ENCODE measurements at places on chromosomes 4 and X.

DNA sequence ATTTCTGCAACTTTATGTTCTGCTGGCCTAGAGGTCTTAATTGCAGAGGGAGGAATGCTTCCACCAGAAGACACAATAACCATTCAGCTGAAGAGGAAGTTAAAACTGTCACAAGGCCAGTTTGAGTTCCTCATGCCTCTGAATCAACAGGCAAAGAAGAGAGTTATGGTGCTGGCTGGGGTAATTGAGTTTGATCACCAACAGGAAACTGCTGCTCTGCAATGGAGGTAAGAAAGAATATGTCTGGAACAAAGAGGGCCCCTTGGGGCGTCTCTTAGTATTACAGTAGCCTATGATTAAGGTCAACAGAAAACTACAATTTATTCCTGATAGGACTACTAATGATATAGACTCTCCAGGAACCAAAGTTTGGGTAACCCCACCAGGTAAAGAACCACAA lies 744.0 kb downstream of the FSTL5 start:
- no peaks in the 10 kb centered on the region for H3K4me1 ChIP-seq
- DNase-seq: no peak
- H3K27me3 ChIP-seq: no peaks in the 10 kb centered on the region
- H3K36me3 ChIP-seq: no peaks in the 10 kb centered on the region
- H3K4me3 ChIP-seq: no peak overlapping the region

DNA sequence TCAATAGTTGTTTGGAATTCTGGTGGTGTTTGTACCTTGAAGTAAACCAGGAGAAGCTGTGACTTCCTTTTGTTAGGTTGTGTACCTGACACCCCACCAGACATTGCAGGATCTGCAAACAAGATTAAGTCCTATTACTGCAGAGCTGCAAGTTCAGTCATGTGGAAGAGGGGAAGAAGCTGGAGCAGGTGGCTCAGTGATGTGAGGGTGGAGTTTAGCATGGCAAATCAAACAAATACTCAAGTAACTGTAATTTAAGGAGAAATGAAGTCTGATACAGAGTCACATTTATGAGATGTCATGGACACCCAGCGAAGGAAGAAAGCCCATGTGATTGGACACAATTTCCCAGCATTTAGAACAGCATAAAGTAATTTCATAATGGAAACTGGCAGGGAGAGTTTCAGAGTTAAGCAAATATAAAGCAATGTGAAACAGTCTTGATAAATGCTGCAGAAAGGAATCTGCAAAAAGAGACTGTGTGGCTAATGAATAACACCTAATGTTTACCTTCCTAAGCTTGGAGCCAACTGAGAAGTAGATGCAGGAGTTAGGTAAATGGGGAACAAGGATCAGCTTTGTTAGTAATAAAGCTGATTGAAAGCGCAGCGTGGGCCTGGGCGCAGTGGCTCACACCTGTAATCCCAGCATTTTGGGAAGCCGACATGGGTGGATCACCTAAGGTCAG lies 249.1 kb downstream of the GBA3 start:
- no peak for DNase-seq
- H3K36me3 ChIP-seq: no peaks in the 10 kb centered on the region
- no peaks in the 10 kb centered on the region for H3K4me1 ChIP-seq
- no peak overlapping the region for H3K4me3 ChIP-seq

GRCh38 chr4:94690851-94691254 lies 66.9 kb upstream of the BMPR1B start:
- H3K36me3 ChIP-seq: no peaks in the 10 kb centered on the region
- H3K4me1 ChIP-seq: no peaks in the 10 kb centered on the region
- H3K27ac ChIP-seq: no peak overlapping the region
- DNase-seq: no peak
- H3K4me3 ChIP-seq: no peak overlapping the region
- no peaks in the 10 kb centered on the region for H3K27me3 ChIP-seq

DNA sequence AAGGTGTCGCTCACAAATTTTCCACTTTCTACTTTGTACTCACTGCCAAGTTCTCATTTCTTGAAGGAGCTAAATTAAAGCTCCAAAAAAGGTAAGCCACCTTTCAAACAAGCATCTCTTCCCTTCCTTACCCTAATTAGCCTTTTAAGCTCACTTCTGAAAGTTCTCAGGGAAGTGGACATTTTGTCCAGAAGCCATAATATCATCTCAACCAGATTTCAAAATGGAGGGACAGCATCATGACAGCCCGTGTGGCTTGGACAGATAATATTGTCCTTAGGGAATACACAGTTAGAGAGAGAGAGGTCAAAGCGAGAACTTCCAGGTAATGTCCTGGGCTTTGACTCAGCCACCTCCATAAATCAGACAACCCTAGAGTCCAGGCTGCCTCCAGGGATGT lies 93.8 kb upstream of the ANXA3 start:
- no peak overlapping the region for H3K4me3 ChIP-seq
- H3K4me1 ChIP-seq: no peaks in the 10 kb centered on the region
- H3K36me3 ChIP-seq: no peaks in the 10 kb centered on the region

GRCh38 chr4:124432500-124432899 lies 280.0 kb downstream of the ANKRD50 start:
- H3K27ac ChIP-seq: no peak overlapping the region
- H3K36me3 ChIP-seq: no peaks in the 10 kb centered on the region
- no peaks in the 10 kb centered on the region for H3K27me3 ChIP-seq
- H3K4me1 ChIP-seq: peaks cover 9% of the 10 kb centered on the region
- H3K4me3 ChIP-seq: no peak overlapping the region

All from thoracic aorta (tissue), 2 donors.